Endodermal cell (in vitro differentiated cells): ENCODE measurements at places on chromosomes 12 and 14. TPM values are rescaled to one million over a fixed set of nuclear protein-coding genes. Genes with fewer than 3 reads are reported as not detected.

Gene CD27
- total RNA-seq: not detected in 3 replicates

Gene HSP90AA1
- total RNA-seq: 455 to 696 TPM (median 654 TPM) in 3 replicates

Gene MYF5
- total RNA-seq: not detected in 2 replicates

Gene FBRSL1
- total RNA-seq: 92.3 and 96.8 TPM in 2 replicates

Gene MYF6
- 0.38 to 0.40 TPM in 2 of 3 replicates, not detected in the other for total RNA-seq

Gene WIF1
- not detected in 2 replicates for total RNA-seq

Gene GALNT4
- 7.7 and 9.0 TPM in 2 replicates for total RNA-seq

Gene MUCL1
- total RNA-seq: not detected in 3 replicates

Gene SLC6A13
- 0.59 to 1.5 TPM (median 1.1 TPM) in 3 replicates for total RNA-seq

Gene LBHD2
- not detected in 2 replicates for total RNA-seq

- DNase-seq: peak; percentile 89
- H3K4me1 ChIP-seq: no peaks in the 10 kb centered on the region
- peak overlapping the region; percentile 95 for H3K4me3 ChIP-seq
- peak overlapping the region; percentile 98 for H3K27ac ChIP-seq
- no peaks in the 10 kb centered on the region for H3K36me3 ChIP-seq
These were observed 589 bp downstream of the ATF1 start for GRCh38 chr12:50764286-50765094.

DNA sequence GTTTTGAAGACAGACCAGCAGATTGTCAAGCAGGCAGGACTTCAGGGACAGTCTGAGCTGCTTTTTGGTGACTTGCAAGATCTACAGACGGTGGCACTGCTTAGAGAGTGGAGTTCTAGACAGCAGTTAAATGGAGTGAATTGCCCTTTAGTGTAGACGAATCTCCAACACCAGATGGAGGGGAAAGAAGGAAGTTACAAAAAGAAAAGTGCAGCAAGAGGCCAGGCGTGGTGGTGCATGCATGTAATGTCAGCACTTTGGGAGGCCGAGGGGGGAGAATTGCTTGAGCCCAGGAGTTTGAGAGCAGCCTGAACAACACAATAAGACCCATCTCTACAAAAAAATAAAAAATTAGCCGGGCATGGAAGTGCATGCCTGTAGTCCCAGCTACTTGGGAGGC is 8.4 kb upstream of the HHIPL1 start:
- H3K27ac ChIP-seq: no peak overlapping the region
- H3K4me3 ChIP-seq: no peak overlapping the region
- no peaks in the 10 kb centered on the region for H3K4me1 ChIP-seq
- H3K36me3 ChIP-seq: no peaks in the 10 kb centered on the region
- H3K27me3 ChIP-seq: no peaks in the 10 kb centered on the region

DNA sequence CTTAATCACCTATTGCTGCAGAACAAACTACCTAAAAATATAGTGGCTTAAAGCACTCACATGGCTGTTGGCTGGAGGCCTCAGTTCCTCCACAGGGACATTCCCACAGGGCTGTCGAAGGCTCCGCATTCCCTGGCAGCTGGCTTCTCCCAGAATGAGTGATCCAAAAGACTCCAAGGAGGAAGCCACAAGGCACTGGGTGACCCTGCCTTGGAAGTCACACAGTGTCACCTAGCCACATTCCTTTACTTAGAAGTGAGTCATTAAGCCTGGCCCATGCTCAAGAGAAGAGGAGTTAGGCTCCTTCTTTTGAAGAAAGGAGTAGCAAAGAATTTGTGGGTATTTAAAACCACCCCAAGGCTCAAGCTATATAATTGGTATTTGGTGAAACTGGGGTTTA is 63.9 kb upstream of the MAP1LC3B2 start:
- peak; percentile 82 for DNase-seq
- H3K4me3 ChIP-seq: no peak overlapping the region
- no peak overlapping the region for H3K27ac ChIP-seq
- H3K36me3 ChIP-seq: no peaks in the 10 kb centered on the region

- no peak overlapping the region for H3K27ac ChIP-seq
- no peak for DNase-seq
- peaks cover 4% of the 10 kb centered on the region for H3K4me1 ChIP-seq
- H3K27me3 ChIP-seq: no peaks in the 10 kb centered on the region
These were observed 30.6 kb downstream of the STK38L start for GRCh38 chr12:27274706-27275105.

- H3K4me3 ChIP-seq: no peak overlapping the region
- peaks cover 8% of the 10 kb centered on the region for H3K36me3 ChIP-seq
- no peaks in the 10 kb centered on the region for H3K4me1 ChIP-seq
- no peak for DNase-seq
These were observed 81.6 kb downstream of the SPATS2 start for GRCh38 chr12:49448858-49449257.

- peaks cover 43% of the 10 kb centered on the region for H3K27me3 ChIP-seq
- peak overlapping the region; percentile 76 for H3K4me3 ChIP-seq
- no peak overlapping the region for H3K27ac ChIP-seq
- H3K4me1 ChIP-seq: no peaks in the 10 kb centered on the region
These were observed 119.9 kb upstream of the LHX5 start for GRCh38 chr12:113591480-113591974.

DNA sequence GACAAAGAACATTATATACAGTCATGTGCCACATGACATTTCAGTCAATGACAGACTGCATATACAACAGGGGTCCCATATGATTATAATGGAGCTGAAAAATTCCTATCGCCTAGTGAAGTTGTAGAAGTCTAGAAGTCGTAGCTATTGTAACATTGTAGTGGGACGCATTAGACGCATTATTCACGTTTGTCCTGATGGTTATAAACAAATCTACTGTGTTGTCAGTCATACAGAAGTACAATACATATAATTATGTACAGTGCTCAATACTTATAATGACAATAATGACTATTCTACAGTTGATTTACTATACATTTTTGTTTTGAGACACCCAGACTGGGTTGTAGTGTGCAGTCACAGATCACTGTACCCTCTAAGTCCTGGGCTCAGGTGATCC is 64.1 kb upstream of the AP4S1 start:
- no peak overlapping the region for H3K4me3 ChIP-seq
- DNase-seq: no peak
- no peaks in the 10 kb centered on the region for H3K4me1 ChIP-seq
- peaks cover 58% of the 10 kb centered on the region for H3K36me3 ChIP-seq
- no peaks in the 10 kb centered on the region for H3K27me3 ChIP-seq

DNA sequence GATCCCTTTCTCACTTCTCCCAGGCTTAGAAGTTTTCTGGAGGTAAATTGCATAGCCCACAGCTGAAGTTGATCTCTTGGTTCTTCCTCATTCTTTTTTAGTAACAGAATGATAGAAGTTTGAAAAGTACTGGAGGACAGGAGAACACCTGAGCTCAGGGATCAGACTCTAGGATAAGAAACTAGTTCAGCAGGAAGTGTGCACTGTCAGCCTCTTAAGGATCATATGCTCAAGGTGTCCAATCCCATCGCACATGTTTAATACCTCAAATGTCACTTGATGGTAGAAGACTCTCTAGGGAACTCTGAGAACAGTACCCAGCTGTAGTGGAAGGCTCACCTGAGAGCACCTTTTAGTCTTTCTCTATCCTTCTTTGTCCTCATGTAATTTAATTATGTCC is 14.7 kb upstream of the LIMA1 start:
- H3K4me3 ChIP-seq: no peak overlapping the region
- no peaks in the 10 kb centered on the region for H3K4me1 ChIP-seq
- H3K27me3 ChIP-seq: no peaks in the 10 kb centered on the region
- DNase-seq: no peak
- no peak overlapping the region for H3K27ac ChIP-seq

DNA sequence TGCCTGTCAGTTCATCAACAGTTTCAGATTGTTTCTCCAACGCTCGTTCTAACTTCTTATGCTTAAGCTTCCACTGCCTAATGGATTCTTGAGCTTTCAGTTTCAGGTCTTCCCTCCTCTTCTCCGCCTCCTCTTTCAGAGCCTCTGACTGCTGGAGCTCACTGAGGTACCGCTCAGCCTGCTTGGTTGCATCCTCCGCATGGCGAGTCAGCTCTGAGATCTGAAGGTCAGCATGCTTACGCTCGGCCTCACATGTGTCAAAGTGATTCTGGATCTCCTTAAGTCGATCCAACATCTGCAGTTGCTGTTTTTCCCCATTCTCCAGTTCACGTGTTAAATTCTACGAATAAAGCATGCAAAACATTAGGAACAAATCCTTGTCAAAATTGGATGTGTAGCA is 148.8 kb downstream of the CEP128 start:
- no peak overlapping the region for H3K27ac ChIP-seq
- H3K27me3 ChIP-seq: no peaks in the 10 kb centered on the region
- H3K4me1 ChIP-seq: peaks cover 5% of the 10 kb centered on the region
- no peak overlapping the region for H3K4me3 ChIP-seq
- H3K36me3 ChIP-seq: no peaks in the 10 kb centered on the region

- DNase-seq: no peak
- no peaks in the 10 kb centered on the region for H3K27me3 ChIP-seq
- H3K4me1 ChIP-seq: no peaks in the 10 kb centered on the region
- no peak overlapping the region for H3K27ac ChIP-seq
These were observed 105.6 kb downstream of the VCPKMT start for GRCh38 chr14:50010752-50011151.

DNA sequence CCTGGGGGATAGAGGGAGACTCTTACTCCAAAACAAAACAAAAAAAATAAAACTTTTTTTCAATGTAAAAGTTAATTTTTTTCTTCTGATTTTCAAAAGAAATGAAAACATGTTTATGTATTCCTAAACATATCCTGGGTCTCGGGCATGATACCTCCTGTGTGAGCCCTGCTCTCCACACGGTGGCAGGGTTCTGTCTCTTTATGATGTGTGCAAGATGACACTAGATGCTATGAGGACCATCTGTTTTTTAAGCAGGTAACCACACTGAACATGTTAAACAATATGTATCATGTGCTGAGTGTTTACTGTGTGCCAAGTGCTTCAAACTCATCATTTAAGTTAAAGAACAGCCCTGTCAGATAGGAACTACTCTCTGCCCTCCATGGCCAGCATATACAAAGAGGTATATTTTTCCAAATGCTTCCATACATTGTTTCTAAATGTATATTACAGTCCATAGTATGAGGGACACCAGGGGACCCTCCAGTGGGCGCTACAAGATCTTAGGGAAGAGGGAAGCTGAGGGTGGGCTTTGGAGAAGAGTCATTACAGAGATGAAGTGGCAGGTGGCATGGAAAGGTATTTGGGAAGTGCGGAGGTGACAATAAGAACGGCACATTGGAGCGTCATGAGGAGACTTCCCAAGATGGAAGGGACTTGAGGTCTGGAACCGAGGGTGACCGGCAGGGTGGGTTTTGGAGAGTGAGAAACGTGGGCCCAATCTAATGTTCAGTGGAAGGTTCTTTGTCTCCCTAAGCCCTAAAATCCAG is 28.5 kb downstream of the FOS start:
- H3K4me1 ChIP-seq: peaks cover 3% of the 10 kb centered on the region
- H3K27me3 ChIP-seq: no peaks in the 10 kb centered on the region
- no peak overlapping the region for H3K27ac ChIP-seq
- no peaks in the 10 kb centered on the region for H3K36me3 ChIP-seq
- H3K4me3 ChIP-seq: no peak overlapping the region

DNA sequence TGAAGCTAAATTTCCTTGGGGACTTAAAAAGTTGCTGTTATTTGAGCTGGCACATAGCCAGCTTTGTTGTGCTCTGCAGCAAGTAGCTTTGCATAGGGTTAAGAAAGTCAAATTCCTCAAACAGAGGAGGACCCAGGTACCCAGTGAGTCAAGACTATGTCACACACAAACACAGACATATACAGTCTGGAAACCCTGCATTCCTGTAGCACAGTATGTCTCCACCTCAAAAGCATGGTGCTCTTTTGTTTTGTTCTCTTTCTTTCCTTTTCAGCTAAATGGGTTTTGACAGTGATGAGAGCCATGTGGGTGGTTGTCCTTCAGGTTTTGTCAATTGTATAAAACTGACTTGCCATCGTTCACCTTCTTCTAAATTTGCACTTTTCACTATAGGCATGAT is 179.6 kb upstream of the DIO2 start:
- H3K4me3 ChIP-seq: no peak overlapping the region
- peak; percentile 50 for DNase-seq
- H3K27ac ChIP-seq: no peak overlapping the region
- no peaks in the 10 kb centered on the region for H3K36me3 ChIP-seq
- H3K27me3 ChIP-seq: no peaks in the 10 kb centered on the region

GRCh38 chr12:43578782-43579181 is 26.8 kb upstream of the ADAMTS20 start:
- no peaks in the 10 kb centered on the region for H3K4me1 ChIP-seq
- H3K27me3 ChIP-seq: no peaks in the 10 kb centered on the region
- no peak overlapping the region for H3K27ac ChIP-seq
- H3K36me3 ChIP-seq: no peaks in the 10 kb centered on the region

DNA sequence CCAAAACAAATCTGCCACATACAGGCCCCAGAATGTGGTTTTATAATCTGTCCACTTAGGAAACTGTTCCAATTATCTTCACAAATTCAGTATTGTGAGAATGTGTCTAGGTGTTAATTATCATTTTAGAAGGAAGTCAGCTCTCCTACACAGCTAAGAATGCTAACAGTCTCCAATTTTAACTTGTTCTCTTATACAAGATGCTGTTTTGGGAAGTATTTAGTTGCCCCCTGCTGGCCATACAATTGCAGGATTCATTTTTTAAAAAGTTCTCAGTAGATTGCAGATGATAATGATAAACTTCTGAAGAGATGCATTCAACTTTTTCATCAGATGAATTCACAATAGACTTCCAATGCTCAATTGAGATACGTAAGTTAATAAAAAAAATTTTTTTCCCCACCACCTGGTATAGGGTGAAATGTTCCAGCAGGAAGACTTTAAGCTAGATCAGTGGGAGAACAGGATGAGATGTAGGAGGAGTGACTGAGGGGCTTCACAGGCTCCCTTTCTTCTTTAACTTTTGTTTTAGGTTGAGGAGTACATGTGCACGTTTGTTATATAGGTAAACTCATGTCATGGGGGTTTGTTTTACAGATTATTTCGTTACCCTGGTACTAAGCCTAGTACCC is 27.3 kb upstream of the OSBPL8 start:
- no peaks in the 10 kb centered on the region for H3K4me1 ChIP-seq
- no peaks in the 10 kb centered on the region for H3K36me3 ChIP-seq
- no peak for DNase-seq

GRCh38 chr14:91154851-91155625 is 41.2 kb downstream of the DGLUCY start:
- no peaks in the 10 kb centered on the region for H3K27me3 ChIP-seq
- no peak for DNase-seq
- no peak overlapping the region for H3K27ac ChIP-seq
- H3K36me3 ChIP-seq: no peaks in the 10 kb centered on the region
- no peak overlapping the region for H3K4me3 ChIP-seq

DNA sequence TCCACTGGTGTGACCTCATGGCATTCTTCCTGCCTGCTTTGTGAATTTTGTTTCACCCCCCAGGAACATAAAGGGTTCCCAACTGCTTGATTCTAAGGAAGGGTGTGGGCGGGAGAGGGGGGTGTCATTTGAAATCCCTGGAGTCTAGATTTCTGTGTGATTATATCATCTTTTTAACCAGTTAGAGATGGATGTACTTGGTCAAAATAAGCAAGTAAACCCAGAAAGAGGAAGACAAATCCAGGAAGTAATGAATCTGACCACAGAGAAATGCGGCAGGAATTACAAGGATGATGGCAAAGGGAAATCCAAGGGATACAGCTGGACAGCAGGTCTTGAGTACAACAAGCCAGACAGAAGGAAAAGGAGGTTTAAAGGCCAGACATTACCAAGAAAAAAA is 38.9 kb downstream of the DMAC2L start:
- no peak overlapping the region for H3K4me3 ChIP-seq
- no peak overlapping the region for H3K27ac ChIP-seq
- no peaks in the 10 kb centered on the region for H3K36me3 ChIP-seq
- no peaks in the 10 kb centered on the region for H3K4me1 ChIP-seq
